ENCODE measurements at places on chromosomes 7 and 10. TPM values are rescaled to one million over a fixed set of nuclear protein-coding genes. Genes with fewer than 3 reads are reported as not detected.

Gene WDR86
- not detected for total RNA-seq

Gene PDK4
- total RNA-seq: 0.56 TPM

DNA sequence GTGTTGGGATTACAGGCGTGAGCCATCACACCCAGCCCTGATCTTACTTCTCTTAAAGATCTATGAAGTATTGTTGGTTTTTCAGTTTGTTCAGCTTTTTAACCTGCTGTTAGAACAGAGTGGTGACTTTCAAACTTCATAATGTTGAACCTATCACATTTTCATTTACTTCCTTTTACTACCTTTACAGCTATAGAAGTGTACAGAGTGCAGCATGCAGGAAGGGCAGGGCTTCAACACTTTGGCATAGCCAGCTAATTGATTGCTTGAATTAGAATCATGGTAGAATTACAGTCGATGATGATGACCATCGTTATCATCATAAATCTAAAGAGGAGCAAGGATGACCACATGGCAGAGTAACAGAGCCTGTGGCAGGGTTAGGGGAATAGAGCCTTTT, 55.5 kb downstream of the AOAH start:
- H3K36me3 ChIP-seq: no peaks in the 10 kb centered on the region
- no peaks in the 10 kb centered on the region for H3K27me3 ChIP-seq
- H3K4me3 ChIP-seq: no peak overlapping the region
- H3K27ac ChIP-seq: no peak overlapping the region
- peaks cover 4% of the 10 kb centered on the region for H3K4me1 ChIP-seq

Gene SKIDA1
- total RNA-seq: 4.3 TPM

Gene IQUB
- total RNA-seq: 0.26 TPM

Gene GALNT11
- total RNA-seq: 34.1 TPM

- H3K36me3 ChIP-seq: peaks cover 4% of the 10 kb centered on the region
- no peaks in the 10 kb centered on the region for H3K27me3 ChIP-seq
- DNase-seq: no peak
Observed at GRCh38 chr7:15399441-15399840, 162.4 kb downstream of the AGMO start.

All from osteocyte (in vitro differentiated cells).